ENCODE measurements at places on chromosomes 2 and 18. TPM values are rescaled to one million over a fixed set of nuclear protein-coding genes. Genes with fewer than 3 reads are reported as not detected.

The EVA1A gene
- 7.8 TPM for total RNA-seq

The CYP20A1 gene
- total RNA-seq = 9.2 TPM

The DCC gene
- not detected for total RNA-seq

The UGT1A4 gene
- total RNA-seq = not detected

The TCF7L1 gene
- 10.5 TPM for total RNA-seq

The CYP27A1 gene
- total RNA-seq = 0.20 TPM

The KIF5C gene
- 0.32 TPM for total RNA-seq

The HES6 gene
- total RNA-seq = 7.5 TPM

The VWC2L gene
- total RNA-seq = not detected

The FABP1 gene
- total RNA-seq = not detected

The CCDC150 gene
- total RNA-seq = 5.6 TPM

The CABYR gene
- total RNA-seq = 22.8 TPM

The YES1 gene
- 19.6 TPM for total RNA-seq

The FLACC1 gene
- total RNA-seq = not detected

The C2orf74 gene
- 17.1 TPM for total RNA-seq

The CREG2 gene
- 9.9 TPM for total RNA-seq

The RNMT gene
- total RNA-seq = 16.4 TPM

The SERPINB12 gene
- not detected for total RNA-seq

The LIPG gene
- 0.32 TPM for total RNA-seq

The TMEM178A gene
- total RNA-seq = not detected

The MAP3K19 gene
- not detected for total RNA-seq

The CTIF gene
- 17.2 TPM for total RNA-seq

The LHCGR gene
- total RNA-seq = not detected

The MYCN gene
- total RNA-seq = not detected

The CD226 gene
- total RNA-seq = 0.15 TPM

The SLC11A1 gene
- 0.20 TPM for total RNA-seq

The DIPK1C gene
- total RNA-seq = not detected

The CD207 gene
- total RNA-seq = not detected

The C2orf80 gene
- not detected for total RNA-seq

The ZNF804A gene
- total RNA-seq = not detected

The SLC4A3 gene
- total RNA-seq = 3.7 TPM

The LRP1B gene
- not detected for total RNA-seq

The REG3G gene
- not detected for total RNA-seq

The COL3A1 gene
- total RNA-seq = 0.28 TPM

The RTN4 gene
- 525 TPM for total RNA-seq

The METTL21A gene
- 26.2 TPM for total RNA-seq

The ARHGEF4 gene
- total RNA-seq = 9.2 TPM

The DYSF gene
- 0.61 TPM for total RNA-seq

The PAIP2B gene
- 0.36 TPM for total RNA-seq

The IL36A gene
- total RNA-seq = not detected

The BOLL gene
- total RNA-seq = not detected

The KCNG3 gene
- 0.84 TPM for total RNA-seq

The PDCD1 gene
- total RNA-seq = not detected

The ERFE gene
- total RNA-seq = 9.1 TPM

The SPDYA gene
- total RNA-seq = 0.14 TPM

The CYP26B1 gene
- total RNA-seq = 16.2 TPM

All from A549 treated with ZK216348 at 1 μM for 4 hours (cell line).